ENCODE measurements at places on chromosomes 1 and 21.

DNA sequence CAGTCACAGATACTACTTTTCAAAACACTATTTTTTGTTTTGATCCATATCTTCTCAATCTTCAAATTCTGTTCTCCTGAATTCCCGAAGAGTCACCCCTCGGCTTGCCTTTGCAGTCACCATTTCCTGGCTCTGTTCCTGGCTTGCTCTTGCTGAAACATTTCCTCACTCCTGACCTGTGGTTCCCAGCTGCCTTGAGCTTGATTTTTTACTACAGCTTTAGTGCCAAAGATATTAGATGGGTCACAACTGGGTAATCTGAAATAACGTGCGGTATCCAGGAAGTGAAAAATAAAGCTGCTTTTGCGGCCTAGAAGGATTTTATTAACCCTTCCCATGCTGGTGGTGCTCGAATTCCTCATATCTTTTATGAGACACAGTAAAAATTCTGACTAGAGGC lies 318.8 kb downstream of the PCP4 start:
- no peak for DNase-seq

DNA sequence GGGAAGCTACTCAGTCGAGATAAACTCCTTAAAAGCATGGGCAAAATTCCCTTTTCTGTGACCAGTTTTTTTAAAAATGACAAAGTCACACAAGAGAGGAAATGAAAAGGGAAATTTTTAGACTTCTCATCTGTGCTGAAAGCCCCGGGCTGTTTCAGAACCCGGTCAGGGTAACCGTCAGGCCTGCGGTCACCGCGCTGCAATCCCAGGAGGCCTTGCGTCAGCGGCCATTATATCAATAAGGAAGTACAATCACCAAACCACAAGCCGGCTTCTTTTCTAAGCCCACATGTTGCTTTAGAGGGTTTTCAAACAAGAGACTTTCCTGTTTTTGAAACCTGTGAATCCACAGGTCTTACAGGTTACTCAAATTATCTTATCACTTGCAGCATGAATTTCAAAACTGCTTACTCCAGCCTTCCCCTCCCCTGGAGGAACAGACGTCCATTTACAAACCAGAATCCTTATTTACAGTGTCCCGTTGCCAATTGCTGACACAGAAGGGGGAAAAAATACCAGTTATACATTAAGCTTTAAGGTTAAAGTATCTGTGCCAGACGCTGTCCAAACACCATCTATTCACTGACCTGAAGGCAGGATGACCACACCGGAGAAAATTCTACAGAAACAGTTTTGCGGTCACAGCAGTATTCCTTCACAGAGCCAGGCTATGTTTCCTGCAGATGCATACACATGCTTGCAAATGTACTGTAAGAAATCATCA lies 165.3 kb downstream of the TOMM20 start:
- DNase-seq = peak; percentile 60

- no peak for DNase-seq
Measured at GRCh38 chr21:26837539-26837938, 7.7 kb downstream of the ADAMTS1 start.

DNA sequence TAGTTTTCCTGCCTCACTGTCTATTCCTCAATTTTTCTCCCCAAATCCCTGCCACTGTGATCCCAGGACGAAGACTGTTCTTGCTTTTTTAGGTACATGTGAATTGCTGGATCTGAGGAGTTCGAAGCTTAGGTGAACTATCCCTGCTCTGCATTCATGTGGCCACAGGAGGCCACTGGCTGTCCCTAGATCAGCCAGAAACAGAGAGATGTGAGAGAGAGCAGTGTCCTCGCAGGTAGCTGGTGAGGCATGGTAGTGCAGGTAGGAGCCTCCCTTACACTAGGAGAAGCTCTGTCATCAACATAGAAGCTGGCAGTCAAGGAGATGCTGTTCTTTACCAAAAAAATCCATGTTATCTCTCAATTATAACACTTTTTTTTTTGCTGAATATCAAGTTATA lies 71.5 kb downstream of the USP24 start:
- DNase-seq = no peak

DNA sequence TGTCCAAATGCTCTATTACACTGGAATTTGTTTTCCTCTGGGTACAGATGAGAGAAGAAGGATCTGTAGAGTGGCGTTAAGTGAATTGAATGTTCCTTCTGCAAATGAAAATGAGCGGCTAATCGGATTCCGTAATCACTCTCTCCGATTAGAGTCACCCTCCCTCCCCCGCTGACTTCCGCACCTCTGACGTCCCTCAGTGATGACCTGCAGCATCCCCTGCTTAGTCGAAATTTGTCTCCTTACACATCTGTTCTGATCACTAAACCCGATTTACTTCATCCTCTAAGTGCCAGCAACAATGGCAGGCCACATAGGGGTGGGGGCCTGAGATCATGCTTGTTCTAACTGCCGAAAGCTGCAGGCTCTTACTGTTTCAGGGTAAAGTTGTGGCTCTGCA lies 378.7 kb downstream of the SEC16B start:
- no peak for DNase-seq

Measured in esophagus squamous epithelium (tissue), 5 donors.